ENCODE measurements at places on chromosomes 3 and 15.

- no peak for DNase-seq
Measured at GRCh38 chr15:57540211-57540610, 51.5 kb upstream of the MYZAP start.

- no peak for DNase-seq
Measured at GRCh38 chr15:88315221-88315878, 58.8 kb upstream of the NTRK3 start.

DNA sequence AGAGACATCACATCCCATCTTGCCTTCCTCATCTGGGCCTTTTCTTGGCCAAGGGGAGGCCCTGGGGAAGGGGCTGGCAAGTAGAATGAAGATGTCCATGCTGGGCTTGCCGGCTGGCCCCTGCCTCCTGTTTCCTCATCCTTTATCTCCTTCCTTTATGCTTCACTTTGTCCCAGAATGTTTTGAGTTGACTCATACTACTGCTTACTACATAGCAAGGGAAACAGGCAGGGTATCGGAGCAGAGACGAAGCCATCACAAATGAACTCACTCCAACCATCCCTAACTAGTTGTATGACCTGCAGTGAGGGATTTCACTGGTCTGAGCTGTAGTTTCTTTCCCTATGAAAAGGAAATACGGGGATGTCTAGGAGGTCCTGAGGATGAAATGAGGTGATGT is 66.0 kb downstream of the CHDH start:
- no peak for DNase-seq

GRCh38 chr3:46902188-46902631 is 24.7 kb downstream of the PTH1R start:
- DNase-seq: no peak

DNA sequence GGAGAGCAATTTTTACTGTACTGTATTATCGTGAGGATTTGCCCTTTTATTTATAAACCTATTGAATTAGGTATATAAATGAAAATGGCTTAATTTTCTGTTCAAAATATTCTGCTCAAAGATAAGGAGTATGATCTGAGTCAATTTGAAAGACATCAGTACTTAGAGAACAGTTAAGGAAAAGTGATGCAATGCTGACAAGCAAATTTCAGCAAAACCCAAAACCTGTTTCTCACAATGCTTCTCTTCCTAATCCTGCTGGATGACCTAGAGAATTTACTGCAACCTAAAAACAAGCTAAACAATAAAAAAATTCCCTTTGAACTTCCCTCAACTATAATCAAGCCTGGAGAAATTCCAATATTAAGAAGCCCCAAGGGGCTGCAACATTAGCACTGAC is 82.7 kb downstream of the RFX7 start:
- no peak for DNase-seq

DNA sequence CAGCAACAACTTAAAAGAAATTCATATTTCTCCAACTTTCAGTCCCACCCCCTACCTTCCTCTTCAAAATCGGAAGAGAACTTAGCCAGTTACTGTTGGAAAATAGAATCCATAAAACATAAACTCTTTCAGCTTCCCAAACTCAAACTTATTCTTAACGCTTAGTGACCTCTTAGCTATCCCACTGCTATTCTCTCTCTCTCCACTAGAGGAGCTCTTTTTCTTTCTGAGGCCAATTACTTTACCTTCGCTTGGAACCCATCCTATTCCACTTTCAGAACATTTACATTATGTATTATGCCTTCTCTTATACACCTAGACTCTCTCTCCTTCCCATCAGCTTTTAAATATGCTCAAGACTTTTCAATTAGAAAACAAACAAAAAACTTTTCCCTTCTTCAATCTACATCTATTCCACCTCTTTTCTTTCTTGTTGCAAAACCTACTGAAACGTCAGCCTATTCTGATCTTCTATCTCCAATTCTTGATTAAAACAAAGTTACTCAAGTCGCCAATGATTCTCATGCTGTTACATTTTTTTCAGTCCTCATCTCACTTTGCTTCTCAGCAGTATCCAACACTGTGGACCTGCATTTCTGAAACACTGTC is 13.4 kb upstream of the GHSR start:
- peak; percentile 30 for DNase-seq

GRCh38 chr15:89556413-89557262 is 18.6 kb upstream of the TICRR start:
- no peak for DNase-seq

DNA sequence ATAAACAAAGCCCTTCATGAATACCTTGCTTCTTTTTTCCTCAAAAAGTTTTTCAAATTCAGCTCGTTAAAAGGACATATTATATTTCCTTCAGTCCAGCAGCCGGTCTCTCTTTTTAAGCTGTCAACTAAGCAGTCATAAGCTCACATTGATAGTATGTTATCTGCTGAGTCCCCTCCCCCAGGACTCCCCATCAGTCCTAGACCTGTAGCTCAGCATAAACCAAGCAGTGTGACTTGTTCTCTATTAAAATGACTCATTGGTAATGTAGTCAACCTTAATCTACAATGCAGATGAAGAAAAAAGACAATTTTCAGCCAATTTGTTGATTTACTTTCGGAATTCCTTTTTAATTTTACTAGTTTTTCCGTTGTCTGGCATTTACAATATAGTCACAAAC is 483.8 kb downstream of the MECOM start:
- no peak for DNase-seq

DNA sequence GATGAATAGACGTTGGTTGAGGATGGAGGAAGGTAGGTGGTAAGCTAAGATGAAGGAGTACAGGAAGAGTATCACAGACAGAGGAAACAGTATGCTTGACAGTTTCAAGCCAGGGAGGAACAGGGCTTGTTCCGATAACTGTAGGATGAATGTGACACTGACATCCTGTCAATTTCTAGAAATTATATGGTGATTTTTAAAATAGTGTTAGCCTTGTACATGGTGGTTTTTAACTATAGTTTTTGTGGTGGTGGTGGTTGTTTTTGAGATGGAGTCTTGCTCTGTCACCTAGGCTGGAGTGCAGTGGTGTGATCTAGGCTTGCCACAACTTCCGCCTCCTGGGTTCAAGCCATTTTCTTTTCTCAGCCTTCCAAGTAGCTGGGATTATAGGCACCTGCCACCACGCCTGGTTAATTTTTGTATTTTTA is 92.8 kb downstream of the FNDC3B start:
- DNase-seq: no peak

DNA sequence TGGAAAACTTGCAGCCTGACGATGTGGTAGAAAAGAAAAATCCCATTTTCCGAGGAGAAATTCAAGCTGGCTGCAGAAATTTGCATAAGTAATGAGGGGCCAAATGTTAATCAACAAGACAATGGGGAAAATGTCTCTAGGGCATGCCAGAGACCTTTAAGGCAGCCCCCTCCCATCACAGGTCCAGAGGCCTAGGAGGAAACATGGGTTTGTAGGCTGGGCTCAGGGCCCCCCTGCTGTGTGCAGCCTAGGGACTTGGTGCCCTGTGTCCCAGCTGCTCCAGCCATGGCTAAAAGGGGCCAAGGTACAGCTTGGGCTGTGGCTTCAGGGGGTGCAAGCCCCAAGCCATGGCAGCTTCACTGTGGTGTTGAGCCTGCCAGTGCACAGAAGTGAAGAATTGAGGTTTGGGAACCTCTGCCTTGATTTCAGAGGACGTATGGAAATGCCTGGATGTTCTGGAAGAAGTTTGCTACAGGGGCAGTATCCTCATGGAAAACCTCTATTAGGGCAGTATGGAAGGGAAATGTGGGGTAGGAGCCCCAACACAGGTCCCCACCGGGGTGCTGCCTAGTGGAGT is 75.9 kb upstream of the CADPS start:
- no peak for DNase-seq

DNA sequence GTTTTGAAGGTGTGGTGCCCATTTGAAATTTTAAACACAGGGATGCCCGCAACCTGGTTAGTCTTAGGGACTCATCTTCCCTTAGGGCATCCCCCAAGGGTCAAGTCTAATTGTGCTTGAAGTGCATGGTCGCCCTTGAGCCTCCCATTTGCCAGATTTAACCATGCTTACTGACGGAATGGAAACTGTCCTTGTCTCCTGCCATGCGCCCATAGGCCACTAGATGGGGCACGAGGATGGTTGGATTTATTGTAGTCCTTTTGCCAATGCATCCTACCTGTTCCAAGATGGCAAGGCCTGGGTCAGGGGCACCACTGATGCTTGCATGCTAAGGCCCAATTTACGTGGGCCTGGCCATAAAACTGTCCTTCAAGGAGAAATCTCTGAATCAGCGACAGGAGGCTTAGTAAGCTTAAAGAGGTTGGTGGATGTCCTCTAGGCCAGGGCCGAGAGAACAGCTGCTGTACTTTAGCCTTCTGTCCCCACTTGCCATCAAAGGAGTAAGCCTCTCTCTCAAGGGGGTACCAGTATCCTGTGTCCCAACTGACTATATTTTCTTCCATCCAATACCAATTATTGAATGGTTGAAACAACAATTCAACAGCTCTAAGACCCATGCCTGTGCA is 355.4 kb downstream of the OTOL1 start:
- peak; percentile 5 for DNase-seq

DNA sequence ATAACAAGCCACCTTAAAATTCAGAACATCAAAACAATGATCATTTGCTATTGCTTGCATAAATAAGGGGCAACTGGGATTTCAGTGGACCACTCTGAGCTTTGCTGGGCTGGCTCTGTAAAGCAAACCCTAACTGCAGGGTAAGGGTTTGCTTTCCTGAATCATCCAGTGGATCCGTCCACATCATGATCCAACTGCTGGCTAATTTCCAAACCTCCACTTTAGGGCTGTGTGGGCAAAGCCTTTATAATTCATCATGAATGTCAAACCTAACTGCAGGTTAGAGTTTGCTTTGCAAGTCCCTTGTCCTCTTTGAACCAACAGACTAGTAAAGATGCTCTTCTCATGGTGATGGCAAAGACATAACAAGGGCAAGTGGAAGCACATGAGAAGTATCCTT is 76.1 kb downstream of the SYNPR start:
- no peak for DNase-seq

DNA sequence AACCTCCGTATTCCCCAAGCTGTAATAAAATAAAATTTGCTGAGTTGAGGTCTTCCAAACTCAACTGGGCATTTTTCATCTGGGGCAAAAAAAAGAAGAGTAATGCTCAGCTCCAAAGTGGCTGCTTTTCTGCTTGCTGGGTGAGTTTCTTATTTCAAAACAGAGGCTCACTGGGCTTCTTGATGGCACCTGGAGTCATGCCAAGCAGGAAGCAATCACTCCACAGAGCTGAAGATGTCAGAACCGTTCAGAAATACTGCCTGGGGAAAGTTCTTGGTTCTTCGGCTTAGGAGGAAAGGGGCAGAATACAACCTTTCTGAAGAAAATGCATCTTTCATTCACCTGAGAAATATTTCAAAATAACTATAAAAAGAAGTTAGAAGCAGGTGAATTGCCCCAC is 4.1 kb downstream of the CCR9 start:
- no peak for DNase-seq

GRCh38 chr3:25856902-25857518 is 67.1 kb downstream of the OXSM start:
- peak; percentile 32 for DNase-seq
